ENCODE measurements at places on chromosomes 11 and 22.

- no peak for DNase-seq
Observed at GRCh38 chr11:8283100-8283464, 19.4 kb upstream of the LMO1 start.

DNA sequence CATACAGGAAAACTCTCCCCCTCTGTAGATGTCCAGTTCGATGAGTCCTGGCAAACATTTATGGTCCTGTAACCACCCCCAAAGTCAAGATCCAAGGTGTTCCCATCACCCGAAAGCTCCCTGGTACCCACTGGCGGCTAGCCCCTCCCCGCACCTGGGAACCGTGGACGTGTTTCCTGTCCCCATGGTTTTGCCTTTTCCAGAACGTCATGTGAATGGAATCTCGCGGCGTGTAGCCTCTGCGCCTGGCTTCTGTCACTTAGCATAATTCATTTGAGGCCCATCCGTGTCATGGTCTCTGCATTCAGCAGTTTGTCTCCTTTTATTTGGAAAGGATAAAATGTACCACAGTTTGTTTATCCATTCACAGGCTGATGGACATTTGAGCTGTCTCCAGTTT is 106.3 kb downstream of the KCNQ1 start:
- peak; percentile 7 for DNase-seq

- no peak for DNase-seq
Observed at GRCh38 chr11:77093987-77094840, 8.4 kb upstream of the OMP start.

GRCh38 chr11:126393143-126393542 is 37.7 kb downstream of the ST3GAL4 start:
- no peak for DNase-seq
